ENCODE measurements at places on chromosomes 3 and 15. TPM values are rescaled to one million over a fixed set of nuclear protein-coding genes. Genes with fewer than 3 reads are reported as not detected.

- no peak for DNase-seq
Measured at GRCh38 chr3:59133311-59133710, 83.5 kb upstream of the CFAP20DC start.

Gene MCF2L2
- 0.26 TPM for total RNA-seq

DNA sequence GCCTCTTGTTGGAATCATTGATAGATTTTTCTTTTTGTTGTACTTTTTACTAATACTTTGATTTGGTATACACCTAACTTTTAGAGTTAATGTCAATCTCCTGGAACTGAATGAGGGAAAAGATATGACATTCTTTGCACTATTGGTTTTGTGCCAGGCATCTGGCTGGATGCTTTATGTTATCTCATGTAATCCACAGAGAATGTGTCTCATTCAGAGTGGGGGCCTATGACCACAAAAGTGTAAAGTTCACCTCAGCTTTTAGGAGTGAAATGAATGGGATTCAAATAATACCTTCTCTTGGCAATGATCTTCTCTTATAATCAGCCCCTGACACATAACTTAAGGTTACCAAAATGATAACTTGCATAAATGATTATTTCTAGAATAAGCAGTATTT is 329.1 kb upstream of the ROPN1 start:
- DNase-seq, result no peak

DNA sequence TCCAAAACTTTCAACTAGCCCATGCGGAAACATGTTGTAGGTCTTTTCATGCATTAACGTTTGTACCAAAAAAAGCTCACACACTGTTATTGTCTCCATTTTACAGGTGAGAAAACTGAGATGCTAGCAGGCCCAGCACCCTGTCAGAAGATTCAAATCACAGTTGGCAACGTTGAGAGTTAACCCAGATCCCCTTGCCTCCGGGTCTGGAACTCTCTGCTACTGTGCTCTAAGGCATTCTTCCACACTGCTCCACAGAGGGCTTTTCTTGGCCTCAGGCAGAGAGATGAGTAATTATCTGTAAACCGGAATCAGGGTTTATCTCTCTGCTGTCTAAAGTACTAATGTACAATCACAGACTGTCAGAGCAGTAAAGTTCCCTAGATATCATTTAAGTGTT is 186.0 kb upstream of the LPP start:
- DNase-seq, result no peak

Gene GOLGA8S
- total RNA-seq, result 0.13 TPM

DNA sequence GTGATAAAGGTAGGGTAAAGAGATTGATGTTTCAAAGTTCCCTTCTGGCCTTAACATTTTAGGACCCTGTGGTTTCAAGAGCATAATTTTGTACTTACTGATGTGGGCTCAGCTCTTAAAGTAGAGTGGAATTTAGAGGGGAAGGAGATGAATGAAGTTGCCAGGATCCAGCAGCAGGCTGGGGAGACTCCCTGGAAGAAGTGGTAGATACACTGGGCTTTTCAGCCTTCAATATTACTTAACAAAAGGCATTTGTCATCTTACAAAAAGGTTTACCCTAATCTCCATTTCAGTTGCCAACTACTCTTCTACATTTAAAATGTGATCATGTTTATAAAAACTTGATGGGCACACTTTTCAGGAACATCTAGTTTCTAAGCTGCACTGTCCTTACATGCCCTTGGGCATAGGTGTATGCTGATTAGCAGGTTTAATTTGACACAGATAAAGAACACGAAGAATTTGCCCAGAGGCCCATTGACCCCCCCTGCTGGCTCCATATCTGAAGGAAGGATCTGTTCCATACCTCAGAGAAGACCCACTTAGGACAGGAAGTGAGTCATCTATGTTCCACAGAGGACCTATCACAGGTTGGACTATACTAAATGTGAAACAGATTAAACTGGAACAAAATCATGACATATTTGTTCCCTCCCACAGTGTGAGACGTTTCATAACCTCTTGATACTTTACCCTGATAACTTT is 93.0 kb upstream of the LPP start:
- peak; percentile 53 for DNase-seq

Gene MBD4
- 17.3 TPM for total RNA-seq

Gene MAP6D1
- total RNA-seq, result 0.51 TPM

GRCh38 chr15:72859757-72860145 is 76.2 kb upstream of the ADPGK start:
- no peak for DNase-seq

GRCh38 chr3:136708333-136708985 is 43.7 kb downstream of the STAG1 start:
- DNase-seq, result no peak

- DNase-seq, result no peak
Measured at GRCh38 chr15:27061739-27062138, 90.8 kb downstream of the GABRG3 start.

GRCh38 chr15:92197746-92198145 is 195.9 kb upstream of the ST8SIA2 start:
- DNase-seq, result no peak

GRCh38 chr3:122533931-122534334 is 19.2 kb upstream of the KPNA1 start:
- DNase-seq, result no peak

GRCh38 chr3:46200211-46200610 is 7.9 kb downstream of the CCR1 start:
- no peak for DNase-seq

DNA sequence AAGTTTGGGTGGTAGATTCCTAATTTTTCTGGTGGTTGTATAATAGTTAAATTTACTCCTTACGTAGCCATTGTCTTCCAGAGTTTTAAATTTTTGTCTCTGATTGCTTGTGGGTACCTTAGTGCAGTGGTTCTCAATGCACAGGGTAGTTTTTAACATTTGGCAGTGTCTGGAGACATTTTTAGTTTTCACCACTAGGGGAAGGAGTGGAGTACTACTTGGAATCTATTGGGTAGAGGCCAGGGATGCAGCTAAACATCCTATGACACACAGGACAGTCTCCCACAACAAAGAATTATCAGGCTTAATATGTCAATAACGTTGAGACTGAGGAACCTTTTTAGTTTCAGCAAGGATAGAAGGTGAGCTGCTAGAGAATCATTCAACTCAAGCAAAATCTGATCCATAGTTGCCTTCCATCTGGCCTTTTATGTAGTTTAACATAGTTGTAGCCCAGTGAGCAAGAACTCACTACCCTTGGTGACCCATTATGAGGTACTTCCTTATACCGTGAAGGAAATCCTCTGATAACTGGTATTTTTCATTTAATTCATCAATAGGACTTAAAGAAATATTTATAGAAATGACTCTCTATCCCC is 8.6 kb upstream of the STX19 start:
- DNase-seq, result peak; percentile 7

- DNase-seq, result no peak
Measured at GRCh38 chr3:126607214-126607908, 47.6 kb downstream of the TXNRD3 start.

DNA sequence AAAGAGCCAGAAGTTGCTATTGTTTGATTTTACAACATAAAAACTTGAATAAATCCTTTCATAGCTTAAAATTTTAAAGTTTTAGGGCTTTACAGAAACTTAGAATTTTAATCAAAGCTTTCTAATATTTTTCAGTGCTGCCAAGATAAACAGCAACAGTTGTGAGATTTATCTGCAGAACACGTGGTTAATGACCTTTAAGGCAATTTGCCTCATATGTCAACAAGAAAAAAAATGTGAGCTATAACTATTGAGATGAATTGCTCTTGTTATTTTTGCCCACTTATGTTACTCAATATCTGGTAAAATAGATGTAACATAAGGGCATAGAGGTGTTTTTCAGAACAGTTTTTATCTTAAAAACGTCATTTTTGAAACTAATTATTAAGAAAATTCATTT is 96.7 kb upstream of the NECTIN3 start:
- DNase-seq, result no peak

DNA sequence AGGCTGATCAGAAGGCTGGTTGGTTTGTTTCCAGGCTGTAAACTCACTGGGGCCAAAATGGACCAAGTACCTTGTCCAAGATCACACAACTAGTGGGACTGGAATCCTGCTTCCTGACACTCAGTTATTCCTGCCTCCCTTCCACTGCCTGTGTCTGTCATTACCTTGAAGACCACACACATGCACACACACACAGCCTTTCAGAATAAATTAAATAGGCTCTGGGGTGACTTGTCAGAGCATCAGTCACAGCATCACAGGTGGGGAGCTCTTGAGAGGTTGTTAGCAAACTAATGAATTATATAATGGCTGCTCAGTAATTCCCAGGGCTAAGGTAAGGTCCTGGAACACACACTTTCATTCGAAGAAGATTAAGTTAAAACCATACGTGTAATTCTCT is 231.8 kb downstream of the UACA start:
- no peak for DNase-seq

Gene CCR5
- total RNA-seq, result not detected

Gene CDCP1
- 0.13 TPM for total RNA-seq

Gene ASB14
- total RNA-seq, result not detected

DNA sequence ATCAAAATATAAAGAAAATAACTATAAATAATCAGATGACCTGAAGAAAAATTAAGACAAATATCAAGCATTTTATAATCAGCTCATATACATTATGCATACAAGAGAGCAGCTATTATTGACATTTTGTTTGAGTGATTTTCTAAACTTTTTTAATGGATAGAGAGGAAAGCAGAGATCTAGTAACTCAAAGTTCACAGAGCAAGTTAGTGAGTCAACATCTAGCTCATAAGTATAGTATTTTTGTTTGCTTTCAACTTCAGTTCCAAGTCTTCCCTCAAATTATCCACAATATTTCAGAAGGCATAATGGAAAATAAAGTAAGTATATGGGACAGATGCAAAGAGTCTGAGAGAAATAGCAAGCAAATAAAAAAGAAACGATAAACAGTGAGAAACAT is 470.1 kb upstream of the ALCAM start:
- DNase-seq, result no peak

DNA sequence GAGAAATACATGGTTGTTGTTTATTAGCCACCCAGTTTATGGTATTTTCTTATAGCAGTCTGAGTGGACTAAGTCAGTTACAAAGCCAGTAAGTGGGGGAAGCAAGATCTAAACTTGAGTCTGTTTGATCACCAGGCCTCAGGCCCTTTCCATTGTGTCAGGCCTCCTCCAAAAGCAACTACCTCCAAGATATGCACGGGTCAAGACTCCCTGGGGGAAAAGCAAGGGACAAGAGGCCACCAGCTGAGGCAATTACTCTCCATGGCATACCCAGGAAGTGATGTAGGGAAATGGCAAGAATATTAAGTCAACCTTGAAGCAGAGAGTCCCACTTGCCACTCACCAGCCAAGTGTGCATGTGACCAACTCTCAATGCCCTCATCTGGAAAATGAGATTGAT is 28.6 kb upstream of the SRGAP3 start:
- no peak for DNase-seq

Gene PP2D1
- total RNA-seq, result not detected

- DNase-seq, result no peak
Measured at GRCh38 chr3:189839576-189839975, 208.4 kb downstream of the TP63 start.

GRCh38 chr3:31322460-31322859 is 210.3 kb upstream of the STT3B start:
- DNase-seq, result no peak

DNA sequence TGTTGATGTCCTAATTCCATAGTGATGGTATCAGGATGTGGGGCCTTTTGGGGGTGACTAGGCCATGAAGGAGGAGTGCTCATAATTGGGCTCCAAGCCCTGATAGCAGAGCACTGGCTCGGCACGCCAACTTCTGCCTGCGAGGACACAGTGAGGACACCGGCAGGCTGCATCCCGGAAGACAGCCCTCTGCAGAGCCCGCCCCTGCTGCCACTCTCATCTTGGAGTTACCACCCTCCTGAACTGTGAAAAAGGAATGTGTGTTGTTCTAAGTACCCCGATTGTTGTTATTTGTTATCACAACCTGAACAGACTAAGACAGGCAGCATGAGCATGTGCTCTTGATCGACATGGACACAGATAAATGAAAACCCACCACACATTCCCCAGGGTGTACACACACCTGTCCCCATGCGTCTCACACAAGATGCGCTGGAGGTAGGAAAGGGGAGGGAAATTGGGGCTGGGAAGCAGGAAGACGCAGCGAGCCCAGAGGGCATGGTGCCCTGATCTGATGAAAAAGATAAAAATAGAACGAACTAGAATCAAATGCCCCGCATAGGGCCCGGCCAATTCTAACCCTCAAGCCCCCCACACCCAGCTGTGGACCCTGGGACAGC is 40.1 kb downstream of the RPN1 start:
- no peak for DNase-seq

Gene GABRA5
- not detected for total RNA-seq

Gene CPLX3
- total RNA-seq, result not detected

GRCh38 chr3:45741742-45742460 is 52.7 kb downstream of the SACM1L start:
- no peak for DNase-seq

Gene APBA2
- total RNA-seq, result 22.7 TPM

DNA sequence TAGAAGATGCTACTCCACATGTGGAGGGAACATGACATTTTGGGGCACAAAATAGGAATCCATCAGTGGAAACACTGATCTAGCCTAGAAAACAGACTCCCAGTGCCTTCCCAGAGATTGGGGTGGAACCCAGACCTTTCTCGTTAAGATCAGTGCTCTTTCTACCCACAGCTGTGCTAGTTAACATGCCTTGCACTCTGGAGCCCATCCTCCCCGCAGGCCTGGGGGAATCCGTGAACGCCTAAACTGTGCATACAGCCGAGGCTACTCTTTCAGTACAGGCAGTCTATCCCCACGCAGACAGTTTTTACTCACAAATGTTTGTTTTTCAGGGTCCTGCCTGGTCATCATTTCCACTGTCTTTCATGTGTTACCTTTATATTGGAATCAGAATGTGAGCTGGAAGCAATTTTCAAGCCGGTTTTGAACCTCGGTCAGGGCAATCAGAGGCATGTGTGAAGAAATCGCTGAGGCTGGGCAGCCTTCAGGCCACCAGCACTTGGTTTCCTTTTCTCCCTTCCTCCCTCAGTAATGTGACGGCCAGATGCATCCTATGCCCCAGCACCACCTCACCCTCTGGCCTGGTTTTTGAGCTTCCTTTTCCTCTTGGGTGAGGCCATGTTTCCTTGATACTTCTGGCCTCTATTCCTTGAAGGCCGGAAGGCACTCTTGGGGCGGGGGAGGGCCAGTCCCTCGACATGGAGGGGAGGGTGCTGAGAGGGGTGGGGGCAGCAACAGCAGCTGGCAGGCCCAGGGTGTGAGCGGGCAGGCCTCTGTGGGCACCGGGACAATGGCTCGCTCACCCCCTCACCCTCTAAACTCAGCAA is 123.6 kb upstream of the GALNT15 start:
- DNase-seq, result peak; percentile 86

Measured in dermis microvascular lymphatic vessel endothelial cell (primary cell).